ENCODE measurements at places on chromosomes 5 and 9.

- H3K4me1 ChIP-seq: peaks cover 8% of the 10 kb centered on the region
- H3K4me3 ChIP-seq: no peak overlapping the region
- H3K27me3 ChIP-seq: no peaks in the 10 kb centered on the region
- no peak for DNase-seq
Measured at GRCh38 chr5:111280282-111280951, 56.2 kb downstream of the CAMK4 start.

DNA sequence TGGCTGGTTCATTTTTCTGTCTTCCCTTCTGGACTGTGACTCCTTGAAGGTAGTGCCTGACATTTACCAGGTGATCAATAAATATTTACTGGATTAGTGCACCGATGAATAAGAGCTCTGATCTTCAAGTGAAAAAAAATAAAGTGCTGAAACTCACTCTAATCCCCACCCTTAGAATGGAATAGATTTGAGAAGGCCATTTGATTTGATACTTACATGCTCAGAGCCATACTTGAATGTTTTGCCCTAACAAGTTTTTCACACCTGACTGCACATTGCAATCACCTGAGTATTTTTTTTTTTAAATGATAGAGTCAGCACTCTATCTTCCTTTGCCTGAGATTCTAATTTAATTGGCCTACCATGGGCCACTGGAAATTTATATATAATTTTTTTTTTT is 105.7 kb downstream of the LRRC70 start:
- H3K4me3 ChIP-seq: no peak overlapping the region
- H3K4me1 ChIP-seq: no peaks in the 10 kb centered on the region
- H3K27me3 ChIP-seq: no peaks in the 10 kb centered on the region
- DNase-seq: no peak

DNA sequence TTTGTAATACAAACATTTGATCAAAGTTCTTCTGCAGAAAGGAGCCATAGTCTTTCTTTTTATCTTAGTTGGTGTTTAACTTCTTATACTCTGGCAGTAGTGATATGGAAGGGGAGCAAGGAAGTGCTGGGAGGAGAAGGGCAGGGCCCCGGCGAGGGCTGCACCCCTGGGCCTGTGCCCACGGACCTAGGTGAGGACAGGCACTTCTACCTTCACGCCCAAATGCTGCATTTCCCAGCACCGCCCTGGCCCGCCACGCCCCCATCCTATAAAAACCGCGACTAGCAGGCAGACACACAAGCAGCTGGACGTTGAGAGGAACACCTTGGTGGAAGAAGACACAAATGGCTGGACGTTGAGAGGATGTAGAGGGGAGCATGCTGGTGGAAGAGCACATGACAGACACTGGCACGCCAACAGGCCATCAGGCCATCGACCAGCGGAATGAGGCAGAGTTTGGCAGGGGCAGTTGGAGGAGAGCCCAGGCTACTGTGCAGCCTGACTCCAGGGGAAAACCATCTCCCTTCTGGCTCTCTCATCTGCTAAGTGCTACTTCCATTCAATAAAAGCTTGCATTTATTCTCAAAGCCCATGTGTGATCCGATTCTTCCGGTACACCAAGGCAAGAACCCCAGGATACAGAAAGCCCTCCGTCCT is 81.5 kb upstream of the C9orf72 start:
- H3K27me3 ChIP-seq: no peaks in the 10 kb centered on the region
- no peak for DNase-seq
- no peak overlapping the region for H3K27ac ChIP-seq
- no peaks in the 10 kb centered on the region for H3K36me3 ChIP-seq
- H3K4me1 ChIP-seq: no peaks in the 10 kb centered on the region

DNA sequence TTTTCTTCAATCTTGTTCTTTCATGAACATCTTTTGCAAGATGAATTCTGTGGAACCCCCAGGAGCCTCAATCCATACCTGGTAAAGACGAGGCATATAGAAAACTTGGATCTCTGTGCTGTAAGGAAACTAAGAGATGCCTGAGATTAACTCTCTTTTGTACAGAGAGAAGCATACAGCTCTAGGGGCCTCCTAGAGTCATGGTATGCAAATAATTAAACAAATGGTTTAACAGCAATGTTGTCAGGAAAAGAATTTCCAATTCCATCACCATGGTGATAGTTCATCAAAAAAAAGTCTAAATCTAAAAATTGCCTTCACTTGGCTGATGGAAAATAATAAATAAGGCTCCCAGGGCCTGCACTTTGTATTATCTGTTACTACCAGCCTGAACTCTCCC is 275.4 kb downstream of the SLIT3 start:
- no peak overlapping the region for H3K27ac ChIP-seq
- no peak for DNase-seq
- no peaks in the 10 kb centered on the region for H3K27me3 ChIP-seq
- no peak overlapping the region for H3K4me3 ChIP-seq
- H3K36me3 ChIP-seq: no peaks in the 10 kb centered on the region
- H3K4me1 ChIP-seq: no peaks in the 10 kb centered on the region

GRCh38 chr5:41812156-41812555 is 58.1 kb downstream of the OXCT1 start:
- no peak for DNase-seq
- no peak overlapping the region for H3K4me3 ChIP-seq
- H3K27ac ChIP-seq: no peak overlapping the region
- peaks cover 1% of the 10 kb centered on the region for H3K36me3 ChIP-seq

- DNase-seq: no peak
- no peaks in the 10 kb centered on the region for H3K4me1 ChIP-seq
- no peak overlapping the region for H3K27ac ChIP-seq
- peaks cover 13% of the 10 kb centered on the region for H3K36me3 ChIP-seq
Measured at GRCh38 chr9:122325124-122325523, 45.7 kb upstream of the PTGS1 start.

- H3K27me3 ChIP-seq: no peaks in the 10 kb centered on the region
- no peaks in the 10 kb centered on the region for H3K36me3 ChIP-seq
- H3K27ac ChIP-seq: no peak overlapping the region
- no peak overlapping the region for H3K4me3 ChIP-seq
- no peak for DNase-seq
Measured at GRCh38 chr9:111078391-111079038, 40.2 kb upstream of the LPAR1 start.

- no peak for DNase-seq
- H3K27ac ChIP-seq: no peak overlapping the region
- no peaks in the 10 kb centered on the region for H3K36me3 ChIP-seq
- no peaks in the 10 kb centered on the region for H3K4me1 ChIP-seq
Measured at GRCh38 chr9:18666986-18667772, 193.2 kb downstream of the ADAMTSL1 start.

- H3K4me3 ChIP-seq: peak overlapping the region; percentile 49
- peak; percentile 5 for DNase-seq
- H3K4me1 ChIP-seq: peaks cover 21% of the 10 kb centered on the region
- H3K27me3 ChIP-seq: no peaks in the 10 kb centered on the region
- H3K36me3 ChIP-seq: peaks cover 3% of the 10 kb centered on the region
Measured at GRCh38 chr9:136484153-136485048, 1.6 kb upstream of the SEC16A start.

DNA sequence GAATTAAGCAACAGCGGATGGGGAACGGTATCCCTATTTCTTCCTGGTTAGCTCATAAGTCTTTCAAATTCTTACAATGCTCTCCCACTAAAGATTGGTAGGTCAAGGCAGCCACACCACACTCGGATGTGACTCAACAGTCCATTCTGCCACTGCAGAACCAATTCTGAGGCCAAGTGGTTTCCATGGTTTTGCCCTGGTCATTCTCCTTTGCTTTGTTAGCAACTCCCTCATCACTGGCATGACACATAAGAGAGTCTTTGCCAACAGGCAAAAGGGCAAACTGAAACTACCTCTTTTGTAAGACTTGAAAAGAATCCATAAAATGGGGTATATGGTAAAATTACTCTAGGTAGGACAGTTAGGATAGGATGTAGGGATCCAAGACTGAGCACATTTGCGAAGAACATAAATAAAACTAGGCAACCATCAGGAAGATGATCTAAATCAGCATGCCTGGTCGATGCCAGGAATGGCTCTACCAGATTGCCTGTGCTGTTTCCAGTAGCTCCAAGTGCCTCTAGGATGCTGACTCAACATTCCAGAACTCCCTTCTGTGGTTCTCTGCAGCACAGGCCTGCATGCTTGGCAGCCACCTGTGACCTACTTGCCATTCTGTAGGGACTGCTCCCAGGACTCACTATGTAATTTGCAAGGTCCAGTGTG is 105.4 kb downstream of the DCP2 start:
- H3K4me1 ChIP-seq: no peaks in the 10 kb centered on the region
- no peak for DNase-seq
- H3K27ac ChIP-seq: no peak overlapping the region
- H3K27me3 ChIP-seq: no peaks in the 10 kb centered on the region

- no peaks in the 10 kb centered on the region for H3K36me3 ChIP-seq
- peaks cover 6% of the 10 kb centered on the region for H3K4me1 ChIP-seq
- no peak overlapping the region for H3K4me3 ChIP-seq
- DNase-seq: no peak
- no peaks in the 10 kb centered on the region for H3K27me3 ChIP-seq
Measured at GRCh38 chr9:133958756-133959155, 33.4 kb downstream of the VAV2 start.

DNA sequence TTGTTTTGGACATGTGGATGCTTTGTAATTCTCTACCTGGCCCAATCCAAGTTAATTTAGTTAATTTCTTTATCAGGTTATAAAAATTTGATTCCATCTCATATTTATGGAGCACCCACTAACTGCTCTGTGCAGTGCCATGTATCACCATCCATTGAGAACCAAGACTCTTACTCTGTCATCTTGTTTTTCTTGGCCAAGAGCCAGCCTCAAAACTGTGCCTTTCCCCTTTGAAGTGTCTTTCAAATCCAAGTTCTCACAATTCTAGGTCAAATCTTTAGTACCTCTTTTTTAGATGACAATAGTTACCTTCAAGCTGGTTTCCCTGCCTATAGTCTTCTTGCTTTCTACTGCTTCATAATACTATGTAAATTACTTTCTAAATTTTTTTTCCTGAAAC is 3.2 kb downstream of the COMMD10 start:
- no peak overlapping the region for H3K4me3 ChIP-seq
- H3K4me1 ChIP-seq: peaks cover 10% of the 10 kb centered on the region
- no peak overlapping the region for H3K27ac ChIP-seq
- no peaks in the 10 kb centered on the region for H3K27me3 ChIP-seq

GRCh38 chr9:68913054-68913453 is 100.9 kb downstream of the PRKACG start:
- H3K36me3 ChIP-seq: no peaks in the 10 kb centered on the region
- H3K4me3 ChIP-seq: no peak overlapping the region
- H3K4me1 ChIP-seq: no peaks in the 10 kb centered on the region
- no peak for DNase-seq
- peaks cover 3% of the 10 kb centered on the region for H3K27me3 ChIP-seq
- no peak overlapping the region for H3K27ac ChIP-seq

DNA sequence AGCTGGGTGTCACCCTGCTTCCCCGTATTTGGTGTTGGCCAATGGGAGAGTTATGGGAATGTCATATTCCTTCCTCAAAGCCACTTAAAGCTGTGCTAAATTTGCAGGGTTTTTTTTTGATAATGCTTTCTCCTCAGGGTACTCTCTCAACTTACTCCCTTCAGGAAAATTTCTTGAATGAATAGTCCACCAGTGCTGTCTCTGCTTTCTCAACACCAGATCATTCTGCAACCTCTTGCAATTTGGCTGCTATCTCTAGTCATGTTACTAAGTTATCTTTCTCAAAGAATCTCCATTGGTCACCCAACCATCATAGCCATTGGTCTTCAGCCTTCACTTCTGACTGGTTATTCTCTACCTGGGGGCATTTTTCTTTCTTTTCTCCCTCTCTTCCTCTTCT is 13.4 kb upstream of the TNFAIP8 start:
- H3K27ac ChIP-seq: peak overlapping the region; percentile 94
- no peaks in the 10 kb centered on the region for H3K27me3 ChIP-seq
- H3K4me1 ChIP-seq: peaks cover 90% of the 10 kb centered on the region
- peak overlapping the region; percentile 31 for H3K4me3 ChIP-seq
- no peaks in the 10 kb centered on the region for H3K36me3 ChIP-seq

GRCh38 chr5:128491291-128491690 is 46.8 kb downstream of the FBN2 start:
- no peak overlapping the region for H3K4me3 ChIP-seq
- no peaks in the 10 kb centered on the region for H3K36me3 ChIP-seq
- H3K27ac ChIP-seq: no peak overlapping the region
- DNase-seq: no peak

DNA sequence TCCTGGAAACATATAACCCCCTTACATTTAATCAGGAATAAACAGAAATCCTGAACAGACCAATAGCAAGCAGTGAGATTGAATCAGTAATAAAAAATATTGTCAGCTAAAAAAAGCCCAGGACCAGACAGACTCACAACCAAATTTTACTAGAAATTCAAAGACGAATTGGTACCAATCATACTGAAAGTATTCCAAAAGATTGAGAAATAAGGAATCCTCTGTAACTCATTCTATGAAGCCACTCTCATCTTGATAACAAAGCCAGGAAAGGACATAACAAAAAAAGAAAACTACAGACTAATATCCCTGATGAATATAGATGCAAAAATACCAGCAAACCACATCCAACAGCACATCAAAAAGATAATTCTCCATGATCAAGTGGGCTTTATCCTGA is 714.0 kb downstream of the SEMA5A start:
- no peaks in the 10 kb centered on the region for H3K27me3 ChIP-seq
- H3K36me3 ChIP-seq: no peaks in the 10 kb centered on the region
- H3K4me3 ChIP-seq: no peak overlapping the region
- H3K4me1 ChIP-seq: no peaks in the 10 kb centered on the region
- no peak for DNase-seq

- DNase-seq: no peak
- H3K4me3 ChIP-seq: no peak overlapping the region
- H3K27me3 ChIP-seq: no peaks in the 10 kb centered on the region
- no peaks in the 10 kb centered on the region for H3K4me1 ChIP-seq
- no peaks in the 10 kb centered on the region for H3K36me3 ChIP-seq
- no peak overlapping the region for H3K27ac ChIP-seq
Measured at GRCh38 chr9:115164511-115164974, 46.6 kb upstream of the TNC start.

DNA sequence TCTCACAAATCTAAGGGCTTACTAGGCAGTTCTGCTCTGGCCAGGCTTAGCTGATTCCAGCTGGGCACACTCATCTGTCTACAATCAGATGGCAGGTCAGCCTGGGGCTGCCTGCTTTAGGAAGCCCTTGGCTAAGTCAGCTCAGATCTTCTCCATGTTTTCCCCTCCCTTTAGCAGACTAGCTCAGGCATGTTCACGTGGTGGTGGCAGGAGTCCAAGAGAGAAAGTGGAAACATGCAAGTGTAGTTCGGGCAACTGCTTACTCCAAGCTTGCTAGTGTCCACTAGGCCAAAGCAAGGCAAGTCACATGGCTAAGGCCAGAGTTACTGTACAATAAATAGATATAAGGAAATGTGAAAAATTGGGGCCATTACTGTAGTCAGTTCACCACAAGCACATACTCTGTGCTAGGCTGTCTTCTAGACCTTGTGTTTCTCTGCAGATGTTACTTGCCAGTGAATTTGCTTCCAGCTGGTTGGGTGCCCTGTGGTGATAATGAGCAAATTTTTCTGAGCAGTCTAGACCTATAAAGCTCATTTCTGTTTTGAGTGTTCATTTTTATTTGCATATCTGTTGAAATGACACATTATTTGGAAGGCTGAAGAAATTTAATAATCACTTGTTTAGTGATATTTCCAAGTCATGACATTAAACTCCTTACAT is 38.3 kb downstream of the RECK start:
- H3K27me3 ChIP-seq: no peaks in the 10 kb centered on the region
- no peaks in the 10 kb centered on the region for H3K36me3 ChIP-seq
- no peak overlapping the region for H3K27ac ChIP-seq
- DNase-seq: no peak
- no peak overlapping the region for H3K4me3 ChIP-seq
- H3K4me1 ChIP-seq: no peaks in the 10 kb centered on the region
